ENCODE measurements at places on chromosomes 3 and 15. TPM values are rescaled to one million over a fixed set of nuclear protein-coding genes. Genes with fewer than 3 reads are reported as not detected.

DNA sequence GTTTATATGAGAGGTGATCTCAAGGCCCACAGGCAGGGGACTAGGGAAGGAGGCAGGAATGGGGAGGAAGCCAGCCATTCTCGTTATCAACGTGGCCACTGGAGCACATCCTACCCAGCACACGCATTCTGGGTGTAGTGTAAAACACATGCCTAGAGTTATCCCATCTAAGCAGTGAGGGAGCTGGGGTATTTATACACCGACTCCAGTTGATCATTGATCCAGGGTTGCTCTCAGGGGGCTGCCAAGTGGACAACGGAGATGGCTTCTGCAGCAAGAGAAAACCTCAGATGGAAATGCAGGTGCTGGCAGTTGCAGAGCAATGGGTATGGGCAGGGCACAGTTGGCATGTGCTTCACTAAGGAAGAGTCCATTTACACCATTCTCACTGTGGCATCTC is 30.4 kb upstream of the SYNM start:
- peaks cover 2% of the 10 kb centered on the region for H3K4me1 ChIP-seq
- H3K27ac ChIP-seq = no peak overlapping the region
- no peak overlapping the region for H3K4me3 ChIP-seq
- peaks cover 5% of the 10 kb centered on the region for H3K27me3 ChIP-seq
- no peaks in the 10 kb centered on the region for H3K36me3 ChIP-seq

DNA sequence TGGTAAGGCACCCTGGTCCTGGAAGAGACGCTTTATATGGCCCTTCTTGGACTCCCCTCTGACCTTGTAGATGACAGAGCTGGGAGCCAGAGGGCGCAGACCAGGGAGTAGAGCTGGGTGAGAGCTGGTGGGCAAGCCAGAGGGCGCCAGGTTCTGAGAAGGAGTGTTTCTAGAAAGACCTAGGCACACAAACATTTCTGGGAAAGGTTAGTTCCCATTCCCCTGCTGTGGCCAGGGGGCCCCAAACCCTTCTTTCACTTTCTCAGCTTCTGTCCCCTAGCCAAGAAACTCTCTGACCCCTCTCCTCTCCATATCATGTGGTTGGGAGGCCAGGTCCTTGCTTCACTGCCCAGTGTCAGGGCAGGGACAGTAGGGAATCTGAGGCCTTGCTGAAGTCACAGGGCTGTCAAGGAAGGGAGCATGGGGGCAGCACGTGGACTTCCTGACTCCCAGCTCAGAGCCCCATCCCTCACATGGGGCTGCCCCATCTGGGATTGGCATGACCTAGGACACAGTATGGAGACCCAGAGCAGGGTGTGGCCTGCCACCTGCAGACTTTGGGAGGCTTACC is 3.6 kb downstream of the HEMK1 start:
- peaks cover 65% of the 10 kb centered on the region for H3K4me1 ChIP-seq
- H3K27ac ChIP-seq = peak overlapping the region; percentile 99
- peak overlapping the region; percentile 96 for H3K4me3 ChIP-seq
- no peaks in the 10 kb centered on the region for H3K27me3 ChIP-seq

- H3K4me3 ChIP-seq = no peak overlapping the region
- DNase-seq = no peak
- no peaks in the 10 kb centered on the region for H3K36me3 ChIP-seq
- H3K27ac ChIP-seq = no peak overlapping the region
- H3K27me3 ChIP-seq = no peaks in the 10 kb centered on the region
These were observed 61.9 kb downstream of the MDFIC2 start for GRCh38 chr3:70250492-70250891.

DNA sequence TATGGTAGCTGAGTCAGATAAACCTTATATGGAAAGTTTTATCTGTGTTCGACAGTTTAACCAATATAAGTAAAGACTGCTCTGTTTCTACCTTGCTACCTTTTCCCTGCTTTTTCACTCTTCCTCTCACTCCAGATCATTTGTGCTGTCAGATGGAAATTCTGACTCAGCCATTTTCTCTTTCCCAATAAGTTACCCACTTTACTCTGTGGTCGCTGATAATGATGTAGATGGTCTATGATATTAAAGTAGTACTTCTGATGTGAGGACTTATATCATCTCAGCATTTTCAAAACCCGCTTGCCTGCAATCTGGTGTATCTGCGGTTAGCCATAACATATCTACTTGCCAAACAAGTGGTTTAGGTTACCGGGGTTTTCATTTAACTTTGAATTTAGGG is 15.0 kb upstream of the UTS2B start:
- DNase-seq = no peak
- H3K4me1 ChIP-seq = no peaks in the 10 kb centered on the region
- no peaks in the 10 kb centered on the region for H3K27me3 ChIP-seq
- H3K4me3 ChIP-seq = no peak overlapping the region

The TMEM207 gene
- not detected for total RNA-seq

DNA sequence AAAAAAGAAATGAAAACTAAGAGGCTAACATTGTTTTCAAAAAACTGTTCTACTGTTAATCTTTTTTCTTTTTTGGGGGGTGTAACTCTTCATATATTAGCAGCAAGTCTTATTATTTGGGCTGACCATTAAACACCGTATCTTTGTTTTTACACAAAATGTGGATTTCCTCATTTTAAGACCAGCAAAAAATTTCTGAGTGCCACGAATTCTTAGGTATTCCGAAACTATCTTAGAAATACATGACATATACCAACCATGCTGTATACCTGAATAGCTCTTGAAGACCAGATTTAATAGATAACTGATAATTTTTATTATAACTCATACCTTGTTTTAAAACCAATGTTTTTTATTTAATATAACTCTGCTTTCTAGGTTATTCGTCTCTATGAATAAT is 620 bp upstream of the TTC23 start:
- H3K4me3 ChIP-seq = no peak overlapping the region
- peaks cover 2% of the 10 kb centered on the region for H3K27me3 ChIP-seq
- H3K4me1 ChIP-seq = peaks cover 23% of the 10 kb centered on the region

The SERINC4 gene
- total RNA-seq = 0.14 TPM

The SHISA5 gene
- 224 TPM for total RNA-seq

DNA sequence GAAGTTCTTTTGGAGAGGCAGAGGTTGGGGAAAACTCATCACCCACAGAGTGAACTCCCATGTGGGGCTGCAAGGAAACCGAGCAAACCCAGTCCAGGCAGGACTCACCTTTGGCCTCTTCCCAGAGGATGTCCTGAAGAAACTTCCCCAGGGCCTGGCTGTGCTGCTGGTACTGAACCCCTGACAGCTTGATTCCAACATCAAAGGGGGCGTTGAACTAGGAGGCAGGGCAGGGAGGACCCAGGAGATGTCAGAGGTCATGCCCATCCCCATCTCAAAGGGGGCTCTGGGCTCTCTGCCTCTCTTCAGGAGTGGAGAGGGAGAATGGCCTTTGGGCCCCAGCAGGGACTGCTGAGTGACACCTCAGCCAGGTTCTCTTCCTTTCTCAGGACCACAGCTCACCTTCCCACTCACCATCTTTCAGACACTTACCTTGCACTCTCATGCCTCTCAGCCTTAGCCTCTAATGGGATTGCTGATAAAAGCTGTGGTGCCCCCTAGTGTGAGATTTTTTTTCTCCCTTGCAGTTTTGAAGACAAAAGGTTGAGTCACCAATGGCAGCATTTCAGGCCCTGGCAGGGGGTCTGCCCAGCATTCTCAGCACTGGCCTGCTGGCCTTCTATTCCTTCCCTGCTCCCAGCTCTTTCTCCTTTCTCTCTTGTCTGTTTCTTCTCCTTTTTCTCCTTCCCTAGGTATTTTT is 6.0 kb downstream of the GHRL start:
- H3K4me1 ChIP-seq = peaks cover 22% of the 10 kb centered on the region
- no peak for DNase-seq
- H3K4me3 ChIP-seq = no peak overlapping the region
- H3K27ac ChIP-seq = peak overlapping the region; percentile 27

DNA sequence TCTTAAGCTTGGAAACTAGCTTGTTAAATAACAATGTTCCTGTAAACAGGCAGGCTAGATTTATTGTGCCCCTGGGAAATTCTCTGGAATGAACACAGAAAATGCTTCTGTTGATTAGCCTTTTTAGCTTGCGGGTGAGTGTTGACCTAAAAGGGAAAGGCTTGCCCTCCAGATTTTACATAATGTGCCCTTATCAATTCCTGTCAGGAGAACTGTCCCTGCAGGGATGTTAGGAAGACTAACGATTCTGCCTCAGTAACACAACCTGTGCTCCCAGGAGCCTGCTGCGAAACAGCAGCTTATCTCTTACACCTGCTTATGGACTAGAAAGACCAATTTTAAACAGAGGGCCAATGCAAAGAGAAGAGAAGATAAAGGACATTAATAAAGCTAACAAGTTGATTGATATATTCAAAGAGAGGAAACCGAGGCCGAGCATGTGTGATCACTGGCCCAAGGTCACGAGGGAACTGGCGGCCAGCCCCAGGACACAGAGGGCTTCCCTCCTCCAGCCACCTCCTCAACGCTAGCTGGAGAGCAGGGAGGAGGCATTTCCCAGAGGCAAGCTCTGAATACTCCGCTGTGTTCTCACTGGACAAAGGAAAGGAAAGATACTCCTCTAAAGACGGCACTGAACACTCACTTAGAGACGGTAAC is 48.4 kb upstream of the TJP1 start:
- no peak overlapping the region for H3K27ac ChIP-seq
- H3K4me3 ChIP-seq = no peak overlapping the region
- no peak for DNase-seq
- H3K27me3 ChIP-seq = peaks cover 11% of the 10 kb centered on the region
- no peaks in the 10 kb centered on the region for H3K36me3 ChIP-seq
